ENCODE measurements at places on chromosomes 3 and 15.

- no peak for DNase-seq
Measured at GRCh38 chr15:100980410-100981046, 61.4 kb downstream of the LRRK1 start.

GRCh38 chr15:39651881-39652280 lies 71.0 kb downstream of the THBS1 start:
- DNase-seq, result no peak

- peak; percentile 53 for DNase-seq
Measured at GRCh38 chr15:66803182-66803729, 101.2 kb downstream of the SMAD6 start.

- DNase-seq, result no peak
Measured at GRCh38 chr15:78999636-79000035, 54.8 kb upstream of the CTSH start.

DNA sequence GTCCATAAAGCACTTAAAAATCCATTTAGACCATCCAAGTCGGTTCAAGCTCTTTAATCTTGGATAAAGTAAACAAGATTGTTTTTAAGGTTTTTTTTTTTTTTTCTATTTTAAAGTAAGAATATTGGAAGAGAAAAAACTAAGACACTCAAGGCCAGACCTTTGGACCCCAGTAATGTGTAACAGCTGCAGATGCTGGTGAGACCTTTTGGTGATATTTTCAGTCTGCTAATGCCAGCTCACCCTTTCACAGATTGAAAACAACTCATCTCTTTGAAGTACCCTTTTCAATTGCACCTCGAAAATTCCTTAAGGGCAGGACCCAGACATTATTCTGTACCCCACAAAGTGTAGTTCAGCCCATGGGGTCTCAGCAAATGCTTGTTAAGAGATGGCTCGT lies 260.7 kb upstream of the CTNNB1 start:
- no peak for DNase-seq

- DNase-seq, result peak; percentile 87
Measured at GRCh38 chr3:10459954-10460754, 45.2 kb downstream of the ATP2B2 start.

GRCh38 chr3:67109651-67110204 lies 111.6 kb downstream of the KBTBD8 start:
- peak; percentile 61 for DNase-seq

DNA sequence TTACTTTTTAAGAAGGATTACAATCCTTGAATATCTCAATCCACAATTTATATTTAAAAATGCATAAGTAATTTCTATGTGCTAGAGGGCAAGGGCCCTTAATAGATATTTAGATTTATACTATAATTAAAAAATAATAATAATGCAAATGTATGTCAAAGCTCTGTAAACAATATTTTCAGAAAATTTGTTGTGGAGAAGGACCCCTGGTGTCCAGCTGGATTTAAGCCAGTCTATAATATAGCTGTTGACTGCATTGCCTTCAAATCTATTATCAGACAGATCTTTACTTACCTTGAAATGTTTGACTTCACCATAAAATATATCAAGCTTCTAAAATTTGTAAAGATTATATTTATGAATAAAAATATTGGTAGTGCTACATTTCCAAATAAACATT lies 65.6 kb downstream of the ZBTB20 start:
- no peak for DNase-seq

DNA sequence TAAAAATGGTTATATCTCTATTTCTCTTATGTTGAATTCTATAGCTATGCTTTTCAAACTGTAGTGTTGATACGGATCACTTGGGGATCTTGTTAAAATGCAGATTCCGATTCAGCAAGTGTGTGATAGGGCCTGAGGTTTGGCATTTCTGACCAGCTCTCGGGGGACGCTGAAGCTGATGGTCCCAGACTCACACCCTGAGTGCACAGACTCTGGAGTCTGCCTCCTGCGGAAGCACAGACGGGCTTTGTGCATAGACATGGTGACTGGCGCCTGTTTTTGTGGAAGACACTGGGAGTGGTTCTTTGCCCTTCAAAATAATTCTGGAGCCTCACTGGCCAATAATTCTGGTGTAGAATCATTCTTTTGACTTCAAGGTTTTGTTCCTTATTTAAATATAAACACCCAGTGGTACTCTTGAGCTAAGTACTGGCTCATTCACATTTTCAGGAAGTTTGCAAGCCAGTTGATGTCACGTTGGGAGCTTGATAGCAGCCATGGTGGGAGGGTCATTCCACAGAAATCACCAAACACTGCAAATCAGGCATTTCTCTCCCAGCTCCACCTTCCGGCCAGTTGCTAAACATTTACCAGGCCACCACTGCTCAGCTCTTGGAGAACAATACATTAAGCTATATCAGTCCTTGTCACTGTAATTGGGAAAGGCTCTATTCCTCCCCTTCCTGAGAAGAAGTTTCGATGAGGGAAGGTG lies 19.2 kb downstream of the CLDN11 start:
- DNase-seq, result no peak

GRCh38 chr15:40087068-40087810 lies 21.4 kb downstream of the BMF start:
- no peak for DNase-seq

DNA sequence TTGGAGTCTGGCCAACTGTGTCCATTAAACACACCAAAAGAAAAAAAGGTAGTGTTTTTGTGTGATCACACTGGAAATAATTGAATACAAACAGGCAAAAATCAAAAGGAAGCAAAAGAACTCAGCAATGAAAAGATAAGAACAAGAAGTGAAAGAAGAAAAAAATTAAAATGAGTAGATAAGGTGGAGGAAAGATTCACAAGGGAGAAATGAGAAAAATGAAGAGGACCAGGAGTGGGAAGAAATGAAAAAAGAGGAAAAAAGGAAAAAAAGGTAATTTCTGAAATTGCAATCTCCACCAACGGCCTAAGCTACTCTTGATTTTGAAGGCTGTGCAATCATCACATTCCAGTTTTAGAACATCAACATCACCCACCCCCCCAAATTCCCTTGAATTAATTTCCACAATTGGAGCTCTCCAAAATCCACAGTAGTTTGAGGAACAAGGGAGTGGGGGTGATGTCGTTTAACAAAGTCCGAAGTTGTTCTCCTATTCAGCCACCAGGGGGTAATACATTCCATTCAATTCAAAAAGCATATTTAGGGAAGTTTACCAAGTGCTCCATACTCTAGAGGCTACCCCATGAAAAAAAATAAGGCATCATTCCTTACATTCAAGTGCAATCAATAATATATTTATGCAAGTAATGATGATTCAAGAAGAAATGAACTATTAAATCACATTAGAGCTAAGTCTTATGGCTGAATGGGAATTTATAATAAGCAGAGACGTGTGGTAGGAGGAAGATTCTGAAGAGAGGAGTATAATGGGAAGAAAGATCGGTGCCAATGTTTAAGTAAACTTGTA lies 37.4 kb downstream of the ZNF860 start:
- peak; percentile 79 for DNase-seq

GRCh38 chr3:122782804-122783203 lies 10.8 kb downstream of the HSPBAP1 start:
- no peak for DNase-seq

- DNase-seq, result no peak
Measured at GRCh38 chr15:92665100-92665555, 9.6 kb upstream of the FAM174B start.

GRCh38 chr3:184694716-184695115 lies 17.1 kb downstream of the MAGEF1 start:
- DNase-seq, result no peak

- no peak for DNase-seq
Measured at GRCh38 chr3:140319739-140320138, 358.1 kb upstream of the TRIM42 start.

- no peak for DNase-seq
Measured at GRCh38 chr3:149536429-149536828, 61.9 kb downstream of the TM4SF4 start.

- no peak for DNase-seq
Measured at GRCh38 chr3:101802179-101802578, 23.2 kb downstream of the NXPE3 start.

DNA sequence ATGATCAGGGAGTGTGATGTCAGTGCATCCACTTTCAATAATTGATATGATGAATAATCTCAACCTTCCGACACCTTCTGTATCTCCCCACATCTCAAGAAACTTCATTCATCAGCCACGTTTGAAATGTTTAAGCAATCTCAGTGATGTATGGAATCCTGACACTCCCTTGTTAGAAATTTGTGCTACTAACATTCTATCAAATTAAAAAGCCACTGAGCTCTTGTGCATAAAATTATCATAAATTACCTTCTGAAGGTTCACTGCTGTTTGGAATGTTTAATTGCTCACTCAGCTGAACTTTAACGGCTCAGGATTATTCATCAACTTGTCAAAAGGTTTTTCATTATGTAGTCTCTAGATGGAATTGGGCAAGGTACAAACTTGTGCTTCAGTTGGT lies 108.4 kb upstream of the DPH6 start:
- DNase-seq, result no peak

DNA sequence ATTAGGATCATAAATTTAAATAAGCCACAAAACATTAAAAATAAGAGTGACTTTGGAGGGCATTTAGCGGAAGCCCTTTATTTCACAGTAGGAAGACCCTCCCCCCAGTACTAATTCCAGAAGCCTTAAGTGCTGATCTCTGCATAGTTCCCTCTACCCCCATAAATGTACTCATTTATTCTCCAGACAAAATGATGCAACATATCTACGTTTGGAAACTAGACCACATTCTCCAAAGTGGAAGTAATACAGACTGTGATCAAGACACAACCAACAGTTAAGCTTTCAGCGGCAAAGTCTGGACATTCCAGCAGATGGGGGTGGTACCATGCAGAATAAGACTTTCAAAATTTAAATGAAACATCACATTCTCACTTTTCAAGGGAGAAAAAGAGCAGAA lies 44.8 kb upstream of the RPS17 start:
- DNase-seq, result peak; percentile 39

GRCh38 chr3:158792709-158793108 lies 9.1 kb upstream of the MFSD1 start:
- no peak for DNase-seq

DNA sequence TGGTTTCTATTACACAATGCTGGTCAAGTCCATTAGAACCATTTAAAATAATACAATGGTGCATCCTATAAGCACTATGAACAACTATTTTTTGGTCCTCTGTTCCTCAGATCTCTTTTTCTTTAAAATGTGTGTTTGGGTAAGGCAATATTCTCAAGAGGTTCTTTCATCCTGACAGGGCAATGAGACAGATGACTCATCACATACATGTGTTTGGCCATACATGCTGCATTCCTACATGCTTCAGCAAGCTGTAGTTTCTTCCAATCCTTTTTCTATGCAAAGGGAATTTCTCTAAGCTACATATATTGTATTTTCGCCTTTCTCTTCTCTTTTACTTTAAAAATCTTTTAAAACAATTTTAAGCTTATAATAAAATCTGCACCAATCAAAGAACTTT lies 52.7 kb downstream of the OTOL1 start:
- DNase-seq, result no peak

DNA sequence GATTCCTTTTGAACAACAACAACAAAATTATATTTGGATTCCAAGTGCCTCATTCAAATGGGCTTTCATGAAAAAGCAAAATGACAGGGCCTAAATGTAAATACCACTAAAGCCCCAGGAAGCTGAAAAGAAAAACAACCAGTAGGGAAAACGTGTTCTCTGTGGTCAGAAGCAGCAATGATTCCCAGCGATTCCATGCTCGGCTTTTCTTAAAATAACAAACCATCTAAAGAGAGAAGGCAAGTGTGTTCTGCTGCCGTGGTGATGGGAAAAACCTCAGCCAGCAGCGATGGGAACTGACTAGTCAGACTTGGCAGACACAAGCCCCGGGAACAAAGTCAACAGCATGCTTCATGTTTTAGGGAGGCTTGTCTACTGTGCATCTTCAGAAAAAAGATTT lies 153.6 kb downstream of the TNIK start:
- DNase-seq, result no peak

DNA sequence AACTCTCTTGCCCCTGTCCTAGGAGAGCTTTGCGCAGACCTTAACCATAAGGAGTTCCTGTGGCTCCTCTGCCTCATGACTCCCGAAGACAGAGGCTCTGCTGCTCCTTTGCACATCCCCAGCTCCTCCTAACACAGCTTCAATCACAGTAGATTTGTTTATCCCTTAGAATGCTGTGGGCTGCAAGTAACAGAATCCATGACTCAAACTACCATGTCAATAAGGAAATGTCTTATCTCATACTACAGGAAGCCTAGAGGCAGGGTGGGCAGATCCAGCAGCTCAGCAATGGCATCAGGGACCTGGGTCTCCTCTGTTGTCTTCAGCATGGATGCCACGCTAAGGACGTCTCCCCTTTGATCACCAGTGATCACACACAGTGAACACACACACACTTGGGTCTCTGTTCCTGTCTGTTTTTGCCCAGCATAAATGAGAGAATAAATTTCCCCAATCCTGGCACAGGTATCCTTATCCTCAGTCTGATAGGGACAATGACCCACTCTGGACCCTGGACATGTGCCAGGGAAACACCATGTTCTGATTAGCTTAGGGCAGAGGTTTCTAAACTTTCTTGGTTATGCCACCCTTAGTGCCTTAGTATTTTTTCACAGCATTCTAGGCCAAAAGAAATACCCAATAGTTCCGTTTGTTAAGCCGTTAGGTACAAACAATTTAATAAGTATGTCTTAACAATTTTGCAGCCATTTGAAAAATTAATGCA lies 46.1 kb upstream of the MRPS22 start:
- no peak for DNase-seq

- no peak for DNase-seq
Measured at GRCh38 chr3:131775650-131776049, 259.2 kb downstream of the CPNE4 start.

- peak; percentile 32 for DNase-seq
Measured at GRCh38 chr3:70358978-70359580, 46.6 kb upstream of the MDFIC2 start.

DNA sequence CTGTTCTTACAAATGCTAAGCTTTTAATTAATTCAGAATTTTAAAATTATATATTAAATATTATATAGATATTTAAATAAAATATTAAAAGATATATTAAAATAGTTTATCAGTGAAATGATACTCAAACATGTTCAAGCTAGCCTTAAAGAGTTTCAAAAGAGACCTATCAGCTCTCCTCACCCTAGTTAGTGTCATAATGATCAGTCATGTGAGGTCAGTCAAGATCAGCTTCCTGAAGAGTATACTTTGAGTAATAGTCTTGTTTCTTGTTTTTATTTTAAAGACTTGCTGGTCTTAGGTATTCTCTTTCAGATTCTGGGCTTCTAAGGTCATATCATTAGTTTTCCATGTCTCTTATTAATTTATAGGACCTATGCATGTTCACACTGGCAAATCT lies 14.5 kb downstream of the EXOG start:
- no peak for DNase-seq

Measured in KBM-7 (cell line).